ENCODE measurements at places on chromosomes 3 and 15.

- DNase-seq, result no peak
These were observed 26.1 kb downstream of the PPP2R3A start for GRCh38 chr3:135991621-135992020.

DNA sequence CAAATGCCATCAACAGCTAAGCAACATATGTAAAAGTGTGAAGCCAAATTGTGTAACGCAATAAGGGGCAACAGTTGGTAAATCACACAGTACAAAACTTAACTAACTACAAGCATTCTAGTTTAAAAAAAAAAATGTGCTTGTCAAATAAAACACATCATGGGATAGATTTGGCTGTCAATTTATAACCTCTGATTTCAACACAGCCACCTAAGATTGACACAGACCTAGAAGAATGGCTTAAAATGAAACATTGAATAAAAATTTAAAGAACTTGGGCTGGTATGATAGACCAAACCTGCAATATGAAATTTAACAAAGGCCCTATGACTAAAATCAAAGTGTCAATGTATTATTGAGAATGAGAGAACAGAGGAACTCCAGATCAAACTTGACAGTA is 148.4 kb downstream of the NR1I2 start:
- no peak for DNase-seq

DNA sequence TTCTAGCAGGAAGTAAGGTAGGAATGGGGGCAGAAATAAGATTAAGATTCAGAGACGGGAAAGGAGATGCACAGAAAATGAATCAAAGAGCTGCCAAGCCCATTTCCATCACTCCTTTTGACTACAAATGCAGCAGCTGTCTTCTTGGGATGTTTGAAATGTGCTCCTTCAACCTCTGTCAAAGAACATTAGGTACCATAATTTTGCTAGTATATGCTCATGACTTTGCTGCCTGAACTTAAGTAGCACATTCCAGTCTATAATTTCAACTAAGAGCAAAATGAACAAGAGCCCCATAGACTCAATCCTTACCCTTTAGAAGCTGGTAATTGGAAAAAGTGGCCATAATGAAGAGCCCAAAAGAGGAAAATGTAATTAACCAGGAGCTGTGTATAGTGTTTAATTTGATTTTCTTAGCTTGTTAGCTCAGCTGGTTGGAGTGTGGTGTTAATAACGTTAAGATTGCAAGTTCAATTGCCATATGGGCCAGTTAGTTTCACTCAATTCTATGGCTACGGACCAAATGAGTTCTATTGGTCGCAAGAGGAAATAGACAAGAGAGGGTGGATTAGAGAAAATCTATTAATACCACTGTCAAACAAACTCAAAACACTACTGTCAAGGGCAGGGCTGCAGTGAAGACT is 349.9 kb downstream of the ZBBX start:
- DNase-seq, result no peak

DNA sequence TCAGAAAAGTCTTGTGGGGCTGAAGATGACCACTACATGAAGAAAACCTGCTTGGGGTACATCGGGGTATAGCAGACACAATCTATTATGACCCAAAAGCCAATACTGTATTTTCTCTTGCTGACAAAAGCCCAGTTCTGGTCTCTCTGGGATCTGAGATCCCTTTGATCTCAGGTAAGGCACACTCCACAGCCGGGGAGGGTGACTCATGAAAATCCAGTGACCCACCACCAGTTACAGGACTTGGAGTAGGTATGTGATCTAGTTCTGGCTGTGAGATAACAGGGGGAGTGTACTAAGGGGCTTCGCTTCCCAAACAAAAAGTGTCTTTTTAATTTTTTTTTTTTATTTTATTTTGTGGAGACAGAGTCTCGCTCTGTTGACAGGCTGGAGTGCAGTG is 193.3 kb downstream of the STT3B start:
- DNase-seq, result no peak

DNA sequence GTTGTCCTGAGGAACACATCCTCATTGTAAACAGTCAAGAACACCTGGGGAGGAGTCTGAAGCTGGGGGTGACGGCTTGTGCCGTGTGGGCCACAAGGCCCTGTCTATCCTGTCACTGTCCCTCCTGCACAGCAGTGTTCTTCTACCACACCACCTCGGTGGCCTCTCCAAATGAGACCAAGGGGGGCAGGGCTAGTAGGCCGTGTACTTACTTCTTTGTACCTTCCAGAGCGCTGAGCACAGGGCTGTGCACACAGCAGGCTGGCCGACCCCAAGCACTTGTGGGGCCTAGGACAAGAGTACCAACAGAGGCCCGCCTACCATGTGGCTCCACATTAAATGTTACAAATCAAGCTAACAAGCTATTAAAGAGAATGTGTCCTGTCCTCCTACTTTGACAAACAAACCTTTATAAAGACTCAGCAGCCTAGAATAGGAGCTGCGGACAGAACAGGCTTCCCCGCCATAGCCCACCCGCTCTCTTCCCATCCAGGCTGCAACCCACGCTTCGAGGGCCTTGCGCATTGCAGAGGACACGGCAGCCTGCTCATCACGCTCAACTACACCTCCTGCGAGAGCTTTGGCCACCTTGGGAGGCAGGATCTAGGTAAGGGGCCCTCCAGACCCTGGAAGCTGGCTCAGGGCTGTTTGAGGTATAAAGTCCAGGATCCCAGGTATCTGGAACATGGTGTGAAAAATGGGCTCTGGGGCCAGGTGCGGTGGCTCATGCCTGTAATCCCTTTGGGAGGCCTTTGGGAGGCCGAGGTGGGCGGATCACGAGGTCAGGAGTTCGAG is 30.5 kb downstream of the MELTF start:
- no peak for DNase-seq

DNA sequence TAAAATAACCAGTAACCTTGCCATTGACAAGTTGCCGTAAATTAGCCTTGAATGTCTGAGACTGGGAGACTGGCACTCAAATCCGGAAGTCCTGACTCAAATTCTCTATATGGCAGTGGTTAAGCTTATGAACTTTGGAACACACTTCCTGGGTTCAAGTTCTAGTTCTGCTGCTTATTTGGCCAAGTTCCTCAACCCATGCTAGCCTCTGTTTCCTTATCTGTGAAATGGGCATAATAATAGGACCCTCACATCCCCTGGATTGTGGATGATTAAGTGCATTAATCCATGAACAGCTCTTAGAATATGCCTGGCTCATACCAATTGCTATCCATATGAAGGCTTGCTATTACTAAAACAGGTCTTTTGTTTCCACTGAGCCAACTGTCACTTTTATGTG is 311.5 kb downstream of the EDEM1 start:
- DNase-seq, result no peak

DNA sequence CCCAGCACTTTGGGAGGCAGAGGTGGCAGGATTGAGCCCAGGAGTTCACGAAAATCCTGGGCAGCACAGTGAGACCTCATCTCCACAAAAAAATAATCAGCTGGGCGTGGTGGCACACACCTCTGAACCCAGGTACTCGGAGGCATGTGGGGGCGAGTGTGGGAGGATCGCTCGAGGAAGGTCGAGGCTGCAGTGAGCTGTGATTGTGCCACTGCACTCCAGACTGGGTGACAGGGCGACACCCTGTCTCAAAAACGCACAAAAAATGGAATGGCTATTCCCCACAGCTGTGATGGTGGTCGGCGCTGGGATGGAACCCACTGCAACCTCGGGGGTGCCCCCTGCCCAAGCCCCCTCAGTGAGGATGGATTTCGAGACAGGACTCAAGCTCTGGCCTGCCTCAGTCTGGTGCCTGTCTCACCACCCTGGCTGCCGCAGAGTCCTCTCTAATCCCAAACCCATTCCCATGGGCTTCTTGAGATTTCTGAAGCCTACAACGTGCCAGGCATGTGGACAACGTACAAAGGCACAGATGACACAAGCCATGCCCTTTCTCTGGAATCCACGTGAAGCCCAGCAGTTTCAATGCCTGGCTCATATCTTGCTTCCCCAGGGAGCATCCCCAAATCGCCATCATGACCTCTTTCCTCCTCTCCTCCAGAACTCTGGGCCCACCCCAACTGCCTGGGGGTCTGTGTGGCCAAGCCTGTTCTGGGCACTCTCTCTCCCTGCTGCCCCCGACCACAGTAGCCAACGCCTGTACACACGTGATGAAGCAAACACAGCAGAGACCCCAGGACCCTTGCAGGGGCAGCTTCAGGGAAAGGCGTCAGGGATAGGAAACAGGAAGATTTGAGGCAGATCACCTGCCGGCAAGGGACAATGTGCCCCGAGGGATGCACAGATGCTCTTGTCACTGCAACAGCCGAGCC is 32.4 kb downstream of the ADAMTS17 start:
- DNase-seq, result no peak

DNA sequence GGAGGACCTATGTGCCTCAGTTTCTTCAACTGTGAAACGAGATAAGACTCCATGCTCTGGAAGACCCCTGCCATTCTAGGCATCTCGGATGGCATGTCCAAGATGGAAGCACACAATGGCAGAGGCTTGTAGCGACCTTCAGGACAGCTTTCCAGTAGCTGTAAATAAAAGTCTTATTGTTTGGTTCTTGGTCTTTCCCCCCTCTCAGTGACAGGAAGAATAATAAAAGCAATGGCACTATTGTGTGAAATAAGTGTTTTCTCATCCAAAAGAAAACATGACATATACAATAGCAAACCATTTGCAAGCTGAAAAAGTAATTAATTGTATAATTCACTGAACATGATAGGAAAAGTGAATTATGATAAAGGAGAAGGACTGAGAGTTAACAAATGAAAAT is 32.5 kb upstream of the CD47 start:
- DNase-seq, result no peak

DNA sequence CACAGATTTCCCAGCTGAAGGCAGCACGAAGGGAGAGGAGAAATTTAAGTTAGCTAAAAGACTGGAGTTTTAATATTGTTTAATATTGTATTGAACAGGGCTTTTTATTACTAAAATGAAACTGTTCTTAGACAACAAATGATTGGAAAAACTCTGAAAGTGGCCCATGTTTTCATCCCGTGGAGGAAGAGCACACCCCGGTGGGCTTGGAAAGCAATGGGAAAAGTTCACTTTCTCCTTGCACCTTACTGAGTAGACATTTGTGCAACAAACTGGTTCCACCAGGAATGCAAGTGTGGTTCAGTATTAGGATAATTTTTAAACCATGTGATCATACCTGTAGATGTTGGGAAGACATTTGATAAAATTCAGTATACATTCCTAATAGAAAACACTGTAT is 8.2 kb upstream of the ESYT3 start:
- no peak for DNase-seq

GRCh38 chr3:11706604-11707003 is 62.9 kb upstream of the VGLL4 start:
- DNase-seq, result no peak

- no peak for DNase-seq
These were observed 64.4 kb downstream of the GTPBP8 start for GRCh38 chr3:113055201-113055600.

DNA sequence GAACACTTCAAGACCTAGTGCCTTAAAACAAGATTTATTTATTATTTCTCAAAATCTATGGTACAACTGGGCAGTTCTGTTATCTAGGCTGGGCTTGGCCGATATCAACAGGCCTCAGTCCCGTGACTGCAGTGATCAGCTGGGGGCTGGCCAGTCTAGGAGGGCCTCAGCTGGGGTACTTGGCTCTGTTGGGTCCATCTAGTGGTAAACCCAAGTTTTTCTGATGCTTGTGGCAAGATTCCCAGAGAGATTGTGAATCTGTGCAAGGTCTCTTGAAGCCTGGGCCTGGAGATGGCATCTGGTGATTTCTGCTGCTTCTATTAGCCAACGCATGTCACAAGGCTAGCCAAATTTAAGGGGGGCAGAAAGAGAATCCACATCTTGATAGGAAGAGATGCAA is 482.4 kb upstream of the SGO1 start:
- no peak for DNase-seq

DNA sequence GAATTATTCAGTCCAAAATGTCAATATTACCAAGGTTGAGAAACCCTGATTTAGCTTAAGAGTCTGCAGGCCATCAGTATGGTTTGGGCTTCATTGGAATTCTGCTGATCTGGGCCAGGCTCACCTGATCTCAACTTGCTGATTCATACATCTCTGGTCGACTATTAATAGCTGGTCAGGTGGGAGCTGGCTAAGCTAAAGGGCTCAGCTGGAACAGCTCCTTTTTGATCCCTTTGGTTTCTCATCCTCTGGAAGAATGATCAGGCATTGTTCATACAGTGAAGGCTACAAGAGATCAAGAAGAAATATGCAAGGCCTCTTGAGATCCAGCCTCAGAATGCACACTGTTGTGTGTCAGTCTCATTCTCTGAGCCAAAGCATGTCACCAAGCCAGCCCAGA is 123.3 kb upstream of the MME start:
- DNase-seq, result no peak

- no peak for DNase-seq
These were observed 11.1 kb downstream of the SLC27A2 start for GRCh38 chr15:50192926-50193620.

- no peak for DNase-seq
These were observed 129.0 kb downstream of the BBX start for GRCh38 chr3:107651782-107652181.

DNA sequence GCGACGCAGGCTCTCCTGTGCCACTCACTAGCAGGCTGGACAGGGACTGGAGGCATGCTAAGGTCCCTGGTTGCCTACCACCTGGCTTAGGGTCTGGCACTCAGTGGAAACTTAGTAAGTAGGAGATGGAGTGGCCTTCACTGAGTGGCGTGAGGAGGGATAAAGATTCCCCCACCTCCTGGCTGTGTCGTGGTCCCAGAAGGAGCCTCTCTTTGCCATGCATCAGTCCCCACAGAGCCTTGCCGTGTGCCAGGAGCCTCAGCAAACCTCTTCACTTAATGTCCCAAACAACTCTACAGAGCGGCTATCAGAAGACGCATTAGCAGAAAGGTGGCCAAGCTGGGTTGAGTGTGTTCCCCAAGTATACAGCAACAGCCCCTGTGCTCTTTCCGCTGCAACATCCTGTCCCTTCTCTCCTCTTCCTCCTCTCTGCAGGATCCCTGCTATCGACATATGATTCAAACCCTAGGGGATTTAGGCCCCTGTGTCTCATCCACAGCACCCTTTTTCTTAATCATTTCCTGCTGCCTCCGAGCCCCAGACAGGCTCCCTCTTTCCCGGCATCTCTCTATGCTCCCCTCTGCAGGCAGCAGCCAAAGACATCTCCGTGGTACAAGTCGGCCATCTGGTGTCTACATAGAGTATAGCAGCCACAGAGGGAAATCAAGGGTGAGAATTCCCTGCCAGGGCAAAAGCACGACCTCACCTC is 66.7 kb downstream of the SLC6A1 start:
- DNase-seq, result no peak

GRCh38 chr3:194003114-194004057 is 132.6 kb upstream of the HES1 start:
- no peak for DNase-seq

DNA sequence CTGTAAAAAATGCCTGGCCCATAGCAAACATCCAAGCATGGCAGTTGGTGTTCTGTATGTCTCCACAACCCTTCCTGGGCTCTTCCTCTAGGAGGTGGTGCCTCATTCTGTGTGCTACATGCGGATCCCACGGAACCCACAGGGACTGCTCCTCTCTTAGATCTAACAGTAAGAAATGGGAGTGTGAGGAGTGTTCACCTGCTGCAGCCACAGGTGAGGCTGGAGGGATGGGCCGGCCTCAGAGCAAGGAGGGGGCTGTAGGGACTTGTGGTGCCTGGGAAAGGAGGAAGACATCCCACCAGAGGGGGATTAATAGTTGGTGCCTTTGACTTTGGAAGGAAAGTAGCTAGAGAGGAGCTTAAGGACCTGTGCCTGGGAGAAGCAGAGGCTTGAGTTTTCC is 22.2 kb downstream of the SEMA3G start:
- no peak for DNase-seq

Measured in stimulated activated CD8-positive, alpha-beta memory T cell treated with anti-CD3 and anti-CD28 coated beads, Interleukin-7, amount 100 ng/mL, for 1 hour (primary cell).